ENCODE measurements at places on chromosomes 3 and 15.

GRCh38 chr3:181103605-181104004 is 114.1 kb upstream of the DNAJC19 start:
- no peak for DNase-seq

DNA sequence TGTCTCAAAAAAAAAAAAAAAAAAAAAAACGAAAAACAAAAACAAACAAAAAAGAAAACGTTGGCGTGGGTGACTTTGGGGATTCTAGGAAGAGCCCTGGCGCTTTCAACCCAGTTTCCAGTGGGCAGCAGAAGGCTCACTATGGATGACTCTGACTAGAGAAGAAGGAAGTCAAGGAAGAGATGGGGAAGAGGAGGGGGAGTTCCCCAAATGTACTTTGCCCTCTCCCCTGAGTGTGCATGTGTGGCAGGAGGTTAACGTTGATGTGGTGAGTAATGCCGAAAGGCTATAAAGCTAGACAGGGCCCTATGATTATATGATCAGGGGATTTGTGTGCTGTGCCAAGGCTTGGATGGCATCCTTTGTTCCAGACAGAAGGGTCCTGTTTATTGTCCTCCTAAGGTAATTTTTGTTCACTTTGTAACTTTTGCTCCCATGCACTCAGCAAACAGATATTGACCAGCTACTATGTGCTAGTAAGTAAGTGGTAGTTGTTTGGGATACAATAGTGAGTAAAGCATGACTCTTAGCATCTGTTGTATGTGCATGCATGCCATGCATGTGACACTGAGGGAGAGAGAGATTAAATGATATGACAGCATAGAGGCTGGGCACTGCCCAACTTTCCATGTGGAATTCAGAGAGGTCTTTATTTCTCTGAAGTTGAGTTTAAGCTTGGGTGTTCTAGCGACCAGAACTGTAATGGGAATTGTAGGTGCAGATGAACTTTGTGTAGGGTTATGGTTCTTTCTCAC is 750 bp upstream of the HHLA2 start:
- DNase-seq = no peak

- no peak for DNase-seq
Measured at GRCh38 chr15:91142106-91142744, 42.2 kb downstream of the SV2B start.

GRCh38 chr3:77526573-77527113 is 486.7 kb downstream of the ROBO2 start:
- DNase-seq = no peak

- DNase-seq = no peak
Measured at GRCh38 chr15:82139823-82140268, 94.0 kb upstream of the MEX3B start.

GRCh38 chr15:62976301-62976881 is 66.2 kb upstream of the TPM1 start:
- no peak for DNase-seq

DNA sequence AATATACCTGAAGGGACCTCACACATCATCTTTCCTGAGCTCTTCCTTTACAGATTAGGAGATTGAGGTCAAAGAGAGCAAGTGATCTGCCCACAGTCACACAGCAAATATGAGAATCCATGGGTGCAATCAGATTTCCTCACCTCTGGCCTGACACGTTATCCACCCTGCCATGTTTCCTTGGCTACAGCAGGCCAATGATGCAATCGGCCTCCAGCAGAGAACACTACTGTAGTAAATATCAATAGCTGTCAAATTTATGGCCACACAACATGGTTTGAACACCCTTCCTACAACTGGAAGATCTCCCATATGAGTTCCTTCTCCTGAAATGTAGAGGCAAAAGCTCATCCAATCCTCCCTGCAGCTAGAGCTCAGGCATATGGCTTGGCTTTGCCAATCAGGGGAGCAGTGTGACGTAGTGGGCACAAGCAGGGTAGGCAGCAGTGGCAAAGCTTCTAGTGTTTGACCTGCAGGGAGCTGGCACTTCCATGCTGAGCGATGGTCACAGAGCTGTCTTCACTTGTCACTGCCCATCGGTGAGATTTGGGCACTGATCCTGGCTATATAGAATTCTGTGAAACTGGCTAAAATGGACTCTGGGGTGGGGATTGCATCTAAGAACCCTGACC is 271.3 kb downstream of the TJP1 start:
- DNase-seq = no peak

GRCh38 chr3:146374146-146374545 is 95.2 kb downstream of the PLSCR2 start:
- DNase-seq = no peak

- no peak for DNase-seq
Measured at GRCh38 chr3:26962492-26963360, 340.2 kb downstream of the LRRC3B start.

- DNase-seq = no peak
Measured at GRCh38 chr3:23071758-23072157, 131.4 kb upstream of the UBE2E2 start.

DNA sequence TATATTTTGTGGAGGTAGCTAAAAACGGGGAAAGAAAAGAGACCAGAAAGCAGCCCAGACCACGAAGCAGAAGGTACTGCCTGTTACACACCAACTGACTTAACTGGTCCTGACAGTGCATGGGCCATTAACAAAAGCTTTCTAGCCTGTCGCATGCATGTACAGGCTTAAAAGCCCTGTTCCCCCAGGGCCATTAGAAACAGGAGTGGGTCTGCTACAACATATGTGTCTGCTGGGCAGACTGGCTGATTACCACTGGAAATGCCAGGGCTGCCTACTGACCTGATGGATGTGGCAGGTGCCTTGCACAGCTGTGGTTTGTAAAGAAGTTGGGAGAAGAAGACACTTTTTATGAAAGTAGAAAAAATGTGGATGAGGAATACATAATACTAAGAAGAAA is 137.4 kb downstream of the GAP43 start:
- DNase-seq = no peak

- DNase-seq = no peak
Measured at GRCh38 chr15:70766597-70766996, 3.2 kb upstream of the UACA start.

- no peak for DNase-seq
Measured at GRCh38 chr3:54713455-54713854, 214.4 kb downstream of the LRTM1 start.

DNA sequence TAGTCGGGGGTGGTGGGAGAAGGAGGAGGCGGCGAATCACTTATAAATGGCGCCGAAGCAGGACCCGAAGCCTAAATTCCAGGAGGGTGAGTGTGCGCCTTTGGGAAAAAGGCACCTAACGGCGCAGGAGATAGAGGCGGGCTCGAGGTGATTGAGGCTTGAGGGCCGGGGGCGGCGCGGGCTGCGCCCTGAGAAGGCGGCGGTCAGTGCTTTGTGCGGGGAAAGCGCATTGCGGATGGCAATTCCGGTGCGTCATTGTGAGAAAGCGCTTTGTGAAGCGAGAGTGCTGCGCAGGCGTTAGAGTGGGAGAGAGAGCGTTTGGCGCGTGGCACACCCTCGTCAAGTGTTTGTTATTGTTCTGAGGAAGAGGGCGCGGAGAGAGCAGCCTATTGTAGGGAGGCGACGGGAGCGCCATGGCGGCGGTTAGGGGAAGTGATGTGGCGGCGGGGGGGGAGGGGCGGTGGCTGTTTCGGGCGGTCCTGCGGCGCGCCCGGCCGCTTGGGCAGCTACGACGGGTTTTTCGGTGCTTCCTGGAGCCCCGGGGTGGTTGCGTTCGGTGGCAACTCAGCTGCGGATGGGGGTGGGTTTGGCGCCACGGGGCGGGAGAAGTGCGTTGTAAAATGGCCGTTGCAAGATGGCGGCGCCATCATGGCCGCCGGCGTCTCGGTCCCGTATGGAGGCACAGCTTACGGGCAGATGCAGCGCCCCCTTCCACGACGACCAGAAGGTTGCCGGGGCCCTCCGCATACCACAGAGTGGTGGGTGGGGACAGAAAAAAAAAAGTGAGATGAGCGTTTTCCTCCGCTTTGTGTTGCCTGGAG is 492 bp downstream of the MORF4L1 start:
- DNase-seq = peak; percentile 91

DNA sequence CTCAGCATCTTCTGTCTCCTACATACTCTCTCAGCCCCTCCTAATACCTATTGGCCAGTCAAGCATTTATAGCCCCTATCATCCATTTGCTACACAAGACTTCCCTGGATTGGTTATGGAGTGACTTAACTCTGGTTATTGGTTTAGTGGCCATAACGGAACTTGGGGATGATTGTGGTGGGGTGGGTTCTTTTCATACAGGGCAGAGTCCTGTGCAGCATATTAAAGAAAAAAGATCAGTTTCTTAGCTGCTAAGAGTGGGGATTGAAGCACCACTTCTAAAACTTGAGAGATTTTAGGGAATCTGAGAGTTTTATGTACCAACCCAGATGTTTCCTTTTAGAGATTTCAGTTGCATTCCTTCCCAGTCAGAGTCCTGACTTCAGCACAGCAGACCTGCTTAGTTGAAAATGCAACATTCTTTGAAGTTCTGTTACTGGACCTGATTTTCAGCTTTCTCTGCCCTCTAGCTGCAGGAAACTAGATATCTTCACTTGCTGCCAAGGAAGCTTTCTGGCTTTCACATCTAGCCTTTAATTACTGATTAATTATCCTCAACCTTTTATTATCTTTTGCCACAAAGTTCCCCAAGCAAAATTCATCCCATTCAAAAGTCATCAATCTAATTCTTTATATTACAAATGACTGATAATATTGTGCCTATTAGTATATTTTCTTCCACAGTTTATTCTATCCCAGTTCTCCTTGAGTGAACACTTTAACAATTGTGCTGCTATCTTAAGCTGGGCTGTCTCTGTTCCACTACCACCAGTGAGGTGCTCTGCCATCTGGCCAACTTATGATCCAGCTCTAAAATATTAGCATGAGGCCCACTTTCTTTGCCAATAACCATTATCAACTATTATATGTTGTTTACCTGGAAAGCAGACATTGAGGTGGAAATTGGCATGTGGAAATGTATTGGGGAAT is 906.0 kb upstream of the ALCAM start:
- DNase-seq = no peak

GRCh38 chr15:65521350-65521749 is 3.9 kb upstream of the DPP8 start:
- DNase-seq = no peak

DNA sequence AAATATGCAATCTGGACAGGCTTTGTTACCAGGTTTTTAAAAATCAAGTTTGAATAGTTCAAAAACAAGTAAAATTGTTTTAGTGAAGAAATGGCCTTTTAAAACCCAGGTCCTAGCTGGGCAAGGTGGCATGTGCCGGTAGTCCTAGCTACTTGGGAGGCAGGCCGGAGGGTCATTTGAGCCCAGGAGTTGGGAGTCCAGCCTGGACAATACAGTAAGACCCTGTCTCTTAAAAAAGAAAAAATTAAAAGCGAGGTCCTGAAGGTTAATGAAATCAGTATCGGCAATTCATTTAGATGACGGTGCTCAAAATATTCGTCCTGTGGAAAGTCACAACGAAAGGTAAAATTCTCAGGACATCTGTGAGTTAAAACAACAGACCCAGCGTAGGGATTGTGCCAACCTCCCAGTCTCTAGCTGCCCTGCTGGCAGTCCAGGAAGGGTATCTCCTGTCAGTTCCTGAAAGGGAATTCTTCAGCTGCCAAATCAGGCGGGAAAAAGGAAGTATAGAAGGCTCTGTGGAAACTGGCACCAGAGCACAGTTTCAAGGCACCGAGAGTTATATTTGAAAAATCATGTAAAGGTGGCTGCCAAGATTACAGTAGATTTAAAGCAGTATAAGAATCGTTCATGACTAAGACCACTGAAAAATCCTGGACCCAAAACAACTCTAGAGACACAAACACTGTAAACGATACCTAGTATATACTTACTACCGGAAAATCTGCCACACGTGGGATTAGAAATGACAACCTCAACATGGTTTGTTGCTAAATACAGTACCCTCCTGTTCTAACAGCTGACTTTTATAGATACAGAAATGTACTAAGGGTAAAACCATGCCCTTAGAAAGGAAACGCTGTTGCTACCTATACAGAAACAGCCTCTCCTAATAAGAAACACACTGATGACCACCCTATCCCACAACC is 1.2 kb upstream of the ABHD17C start:
- DNase-seq = no peak

GRCh38 chr3:165827883-165828282 is 9.3 kb downstream of the BCHE start:
- no peak for DNase-seq

DNA sequence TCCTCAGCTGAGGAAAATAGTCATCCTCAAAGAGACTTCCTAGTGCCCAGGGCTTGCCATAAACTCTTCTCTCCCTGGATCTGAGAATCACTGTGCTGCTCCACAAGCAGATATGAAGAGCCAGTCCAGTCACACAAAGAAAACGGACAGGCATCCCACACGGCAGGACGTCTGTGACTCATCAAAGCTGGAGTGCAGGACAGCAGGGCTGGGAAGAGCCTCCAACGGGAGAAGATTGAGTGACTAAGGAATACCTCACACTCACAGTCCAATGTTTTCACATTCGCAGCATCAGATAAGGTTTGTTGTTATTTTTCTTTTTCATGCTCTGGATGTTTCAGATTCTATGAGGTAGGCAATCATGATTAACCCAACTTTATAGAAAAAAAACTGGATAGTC is 57.8 kb downstream of the NEK10 start:
- no peak for DNase-seq

- DNase-seq = no peak
Measured at GRCh38 chr3:140603766-140604165, 74.1 kb upstream of the TRIM42 start.

GRCh38 chr15:65292938-65293518 is 2.8 kb upstream of the RNU5A-1 start:
- DNase-seq = no peak

DNA sequence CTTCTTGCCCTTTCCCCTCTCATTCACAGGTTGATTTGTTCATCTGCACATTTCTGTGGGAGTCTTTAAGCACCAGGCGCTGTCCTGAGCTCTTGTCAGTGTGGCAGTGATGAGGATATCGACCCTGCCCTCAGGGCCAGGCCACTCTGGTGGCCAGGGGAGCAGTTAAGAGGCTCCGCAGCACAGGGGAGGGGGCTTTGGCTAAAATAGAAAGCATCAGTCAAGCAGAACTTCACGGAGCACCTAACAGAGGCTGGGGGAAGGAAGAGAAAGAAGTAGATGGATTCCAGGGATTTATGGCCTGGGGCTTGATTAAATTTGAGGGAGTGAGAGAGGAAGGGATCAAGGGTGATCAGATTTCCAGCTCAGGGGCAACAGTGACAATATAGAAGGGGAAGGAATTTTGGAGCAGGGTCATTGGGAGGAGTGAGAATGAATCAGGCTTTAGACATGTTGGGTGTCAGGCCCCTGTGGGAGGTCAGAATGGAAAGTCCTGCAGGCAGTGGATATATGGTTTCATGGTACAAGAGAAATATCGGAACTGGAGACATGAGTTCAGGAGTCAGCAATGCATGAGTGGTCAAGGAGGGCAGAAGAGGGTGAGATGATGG is 73.0 kb upstream of the GLCE start:
- DNase-seq = no peak

- no peak for DNase-seq
Measured at GRCh38 chr3:11291808-11292207, 19.6 kb downstream of the ATG7 start.
